ENCODE measurements at places on chromosomes 16 and 17.

GRCh38 chr17:48177816-48178215, 70.2 kb downstream of the SNX11 start:
- DNase-seq, result no peak

DNA sequence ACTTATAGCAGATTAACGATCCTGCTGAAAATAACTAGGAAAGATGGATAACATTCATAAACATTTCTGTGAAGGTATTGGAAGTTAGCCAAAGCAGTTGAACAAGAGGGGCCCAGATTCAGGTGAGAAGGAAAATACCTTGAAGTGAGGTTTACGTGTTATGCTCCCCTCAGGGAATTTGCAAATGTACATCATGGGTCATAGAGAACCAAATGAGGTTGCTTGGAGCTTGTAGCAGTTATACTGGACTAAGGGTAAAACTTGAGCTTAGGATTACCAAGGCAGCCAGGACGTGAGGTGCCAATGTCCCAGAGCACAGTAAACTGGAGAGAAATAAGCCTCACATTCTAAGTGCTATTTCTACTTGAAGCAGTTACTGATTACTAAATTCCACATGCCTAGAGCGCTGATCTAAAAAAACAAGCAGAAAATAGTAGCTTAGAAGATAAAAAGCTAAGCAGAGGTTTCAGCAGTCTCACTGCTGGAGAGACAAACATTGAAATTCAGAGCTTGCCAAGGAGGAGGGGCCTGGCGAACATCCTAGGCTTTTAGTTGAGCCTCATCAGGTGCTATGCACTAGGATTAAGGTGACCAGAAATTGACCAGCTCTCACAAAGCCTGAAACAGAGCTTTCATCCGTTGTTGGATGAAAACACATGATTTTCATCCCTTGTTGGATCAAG, 136.7 kb upstream of the FAM20A start:
- DNase-seq, result no peak

GRCh38 chr16:89828199-89828869, at the start of gene SPIRE2:
TSS of gene SPIRE2 (plus strand) at chr16:89828475. CDS start at chr16:89828551, 76 bp downstream.
- DNase-seq, result peak; percentile 43

GRCh38 chr16:68272507-68273209, 8.3 kb downstream of the SLC7A6 start:
- DNase-seq, result no peak

DNA sequence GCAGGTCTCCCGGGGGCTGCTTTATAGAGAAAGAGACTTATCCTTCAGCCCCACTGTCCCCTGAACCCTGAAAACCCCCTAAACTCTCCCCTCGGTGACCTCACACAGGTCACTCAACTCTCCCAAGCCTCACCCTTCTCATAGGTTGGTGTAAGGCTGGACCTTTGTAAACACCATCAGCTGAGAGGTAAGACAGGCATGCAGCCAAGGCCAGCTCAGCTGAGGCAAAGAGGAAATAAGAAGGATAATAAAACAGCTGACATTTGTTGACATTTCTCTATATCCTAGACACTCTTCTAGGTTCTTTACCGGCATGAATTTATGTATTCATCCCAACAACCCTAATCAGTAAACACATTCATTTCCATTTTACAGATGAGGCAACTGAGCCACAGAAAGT, 134.3 kb downstream of the CCT6B start:
- no peak for DNase-seq

GRCh38 chr16:76386784-76387183, 109.6 kb downstream of the CNTNAP4 start:
- DNase-seq, result no peak

- no peak for DNase-seq
Observed at GRCh38 chr17:46115699-46116098, 77.5 kb downstream of the KANSL1 start.

DNA sequence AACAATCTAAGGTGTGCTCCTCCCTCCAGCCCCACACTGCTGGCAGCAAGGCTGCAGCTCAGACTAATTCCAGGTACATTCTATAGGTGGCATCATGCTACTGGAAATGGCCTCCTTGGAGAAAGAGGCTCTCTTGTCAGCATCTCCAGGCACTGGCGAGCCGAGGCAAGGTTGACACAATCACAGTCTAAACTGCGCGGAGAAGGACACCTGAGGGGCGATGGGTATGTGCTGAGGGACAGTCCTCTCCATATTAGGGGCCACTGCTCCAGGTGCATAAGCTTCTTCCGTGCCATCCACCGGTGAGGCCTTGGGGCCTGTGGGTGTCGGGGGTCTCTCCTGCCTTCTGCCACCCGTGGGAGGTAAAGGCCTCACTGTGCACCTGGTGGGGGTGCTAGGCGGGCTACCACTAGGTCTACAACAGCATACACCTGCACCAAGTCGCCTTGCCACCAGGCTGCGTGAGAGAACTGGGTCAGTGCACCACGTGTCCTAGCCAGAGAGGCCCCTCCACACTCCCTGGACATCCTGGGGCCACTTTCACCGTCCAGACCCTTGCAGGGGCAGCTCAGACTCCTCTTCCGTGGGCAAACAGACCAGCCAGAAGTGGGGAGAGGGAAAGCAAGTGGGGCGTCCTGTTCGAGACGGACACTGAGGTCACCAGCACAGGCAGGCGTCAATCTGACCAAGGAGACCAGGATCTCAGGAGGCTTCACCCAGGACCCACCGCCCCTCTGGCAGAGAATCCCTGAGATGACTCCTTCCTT, 12.1 kb upstream of the CBX8 start:
- DNase-seq, result no peak

GRCh38 chr16:86068722-86069121, 169.8 kb downstream of the IRF8 start:
- DNase-seq, result no peak

- no peak for DNase-seq
Observed at GRCh38 chr17:18323007-18323406, 7.9 kb downstream of the SMCR8 start.

DNA sequence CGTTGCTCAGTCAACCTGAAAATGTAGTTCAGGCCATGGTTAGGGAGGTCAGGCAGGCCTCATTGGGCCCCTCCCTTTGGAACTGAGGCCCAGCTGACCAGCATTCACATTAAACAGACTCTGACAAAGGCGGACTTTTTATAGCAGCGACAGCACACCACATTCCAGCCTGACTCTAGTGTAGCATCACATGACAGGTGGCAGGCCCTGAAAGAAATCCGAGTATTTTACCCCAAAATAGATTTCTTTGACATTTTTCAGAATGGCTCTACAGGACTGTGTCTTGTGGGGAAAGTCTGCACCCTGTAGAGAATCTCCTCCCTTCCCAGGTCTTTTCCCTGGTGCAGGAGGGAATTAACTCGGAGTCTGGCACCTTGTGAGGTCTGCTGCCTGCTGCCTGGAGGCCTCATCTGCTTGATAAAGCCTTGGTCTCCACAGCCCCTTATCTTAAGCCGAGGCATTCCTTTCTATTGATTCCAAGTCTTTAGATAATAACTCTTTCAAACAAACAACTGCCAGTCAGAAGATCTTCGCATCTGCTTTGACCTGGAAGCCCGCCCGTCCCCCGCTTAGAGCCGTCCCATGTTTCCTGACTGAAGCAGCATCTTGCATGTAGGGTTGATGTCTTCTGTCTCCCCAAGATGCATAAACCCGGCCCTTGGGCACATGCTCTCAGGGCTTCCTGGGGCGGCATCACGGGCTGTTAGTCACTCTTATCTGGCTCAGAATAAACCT, 44.0 kb upstream of the CAPN15 start:
- DNase-seq, result no peak

- DNase-seq, result no peak
Observed at GRCh38 chr17:78174870-78175642, 6.7 kb downstream of the SYNGR2 start.

- no peak for DNase-seq
Observed at GRCh38 chr16:30054959-30055553, 10.5 kb upstream of the ALDOA start.

DNA sequence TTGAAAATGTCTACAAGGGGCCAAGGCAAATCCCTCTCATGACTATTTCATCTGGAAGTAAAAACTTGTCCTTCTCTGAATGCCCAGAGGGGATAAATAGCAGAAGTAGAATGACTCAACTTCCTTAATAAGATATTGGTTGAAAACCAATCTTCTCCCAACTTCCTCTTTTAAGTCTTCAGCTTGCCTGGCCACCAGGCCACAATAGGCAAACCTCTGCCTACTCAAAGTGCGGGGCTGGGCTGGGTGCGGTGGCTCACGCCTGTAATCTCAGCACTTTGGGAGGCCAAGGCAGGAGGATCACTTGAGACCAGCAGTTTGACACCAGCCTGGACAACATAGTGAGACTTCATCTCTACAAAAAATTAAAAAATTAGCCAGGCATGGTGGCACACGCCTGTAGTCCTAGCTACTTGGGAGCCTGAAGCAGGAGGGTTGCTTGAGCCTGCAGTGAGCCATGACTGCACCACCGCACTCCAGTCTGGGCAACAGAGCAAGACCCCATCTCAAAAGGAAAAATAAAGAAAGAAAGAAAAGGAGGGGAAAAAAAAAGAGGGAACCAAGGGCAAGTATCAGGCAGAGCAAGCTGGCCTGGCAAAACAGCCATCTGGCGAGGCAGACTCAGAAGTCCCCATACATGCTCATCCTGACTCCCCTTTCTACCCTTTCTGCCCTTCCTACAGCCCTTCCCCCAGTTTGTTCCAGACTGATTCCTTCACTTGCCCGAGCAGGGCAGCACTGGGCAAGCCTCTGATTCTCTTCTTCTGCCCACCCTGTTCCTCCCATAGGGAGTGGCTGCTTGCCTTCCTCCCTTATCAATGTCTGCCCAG, 20.6 kb downstream of the MAP3K14 start:
- DNase-seq, result no peak

DNA sequence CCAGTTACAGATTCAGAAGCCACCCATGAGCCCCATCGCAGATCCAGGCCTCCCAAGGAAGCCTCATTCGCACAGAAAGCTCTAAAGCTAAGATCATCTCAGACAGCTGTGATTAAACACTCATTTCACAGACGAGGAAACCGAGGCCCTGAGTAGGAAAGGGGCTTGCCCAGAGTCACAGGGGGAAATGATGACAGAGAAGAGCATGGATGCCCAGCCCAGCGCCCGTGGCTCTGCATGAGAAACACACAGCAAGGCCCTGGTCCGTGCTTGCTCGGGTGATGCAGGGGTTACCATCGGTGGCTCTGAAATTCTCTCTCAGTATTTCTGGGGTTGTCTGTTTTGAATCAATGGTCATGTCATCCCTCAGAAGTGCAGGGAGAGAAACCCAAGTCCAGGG, 109.6 kb downstream of the C16orf78 start:
- DNase-seq, result no peak

- DNase-seq, result no peak
Observed at GRCh38 chr16:89510526-89510925, 2.3 kb downstream of the SPG7 start.

DNA sequence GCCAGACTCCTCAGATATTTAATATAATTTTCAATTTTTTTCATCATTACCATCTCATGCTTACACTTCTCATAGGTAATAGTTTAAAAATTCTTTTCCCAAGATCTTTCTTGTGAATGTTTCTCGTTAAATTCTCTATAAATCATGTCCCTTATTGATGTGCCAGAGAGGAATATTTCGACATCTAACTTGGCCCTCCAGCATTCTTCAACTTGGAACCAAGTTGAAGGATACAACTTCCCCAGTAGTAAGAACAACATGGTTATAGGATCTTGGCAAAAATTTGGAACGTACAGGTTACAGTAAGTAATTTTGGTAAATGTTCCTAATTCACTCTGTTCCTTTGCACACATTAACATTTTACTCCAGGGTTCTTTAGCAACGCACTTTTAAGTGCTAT, 731.8 kb downstream of the CDH11 start:
- DNase-seq, result no peak

All from activated gamma-delta T cell (primary cell).